ENCODE measurements at places on chromosomes 16 and 17.

GRCh38 chr17:37502009-37502936, 12.6 kb downstream of the DUSP14 start:
- DNase-seq = no peak

DNA sequence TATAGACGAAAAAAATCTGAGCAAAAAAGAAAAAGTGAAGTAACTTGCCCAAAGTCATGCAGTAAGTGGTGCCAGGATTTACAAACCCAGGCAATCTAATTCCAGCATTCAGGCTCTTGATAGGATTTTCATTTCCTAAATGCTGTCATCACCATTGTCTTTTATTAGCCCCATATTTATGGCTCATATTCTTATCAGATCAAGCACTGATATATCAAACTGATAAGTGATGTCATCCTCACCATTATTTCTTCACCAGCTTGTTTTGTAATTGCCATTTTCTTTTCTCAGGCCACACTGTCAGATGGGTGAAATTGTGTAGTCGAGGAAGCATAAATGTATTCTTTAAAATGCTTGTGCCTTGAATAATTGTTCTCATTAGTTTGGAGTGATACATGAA, 1.3 kb downstream of the RAD51C start:
- no peak for DNase-seq

DNA sequence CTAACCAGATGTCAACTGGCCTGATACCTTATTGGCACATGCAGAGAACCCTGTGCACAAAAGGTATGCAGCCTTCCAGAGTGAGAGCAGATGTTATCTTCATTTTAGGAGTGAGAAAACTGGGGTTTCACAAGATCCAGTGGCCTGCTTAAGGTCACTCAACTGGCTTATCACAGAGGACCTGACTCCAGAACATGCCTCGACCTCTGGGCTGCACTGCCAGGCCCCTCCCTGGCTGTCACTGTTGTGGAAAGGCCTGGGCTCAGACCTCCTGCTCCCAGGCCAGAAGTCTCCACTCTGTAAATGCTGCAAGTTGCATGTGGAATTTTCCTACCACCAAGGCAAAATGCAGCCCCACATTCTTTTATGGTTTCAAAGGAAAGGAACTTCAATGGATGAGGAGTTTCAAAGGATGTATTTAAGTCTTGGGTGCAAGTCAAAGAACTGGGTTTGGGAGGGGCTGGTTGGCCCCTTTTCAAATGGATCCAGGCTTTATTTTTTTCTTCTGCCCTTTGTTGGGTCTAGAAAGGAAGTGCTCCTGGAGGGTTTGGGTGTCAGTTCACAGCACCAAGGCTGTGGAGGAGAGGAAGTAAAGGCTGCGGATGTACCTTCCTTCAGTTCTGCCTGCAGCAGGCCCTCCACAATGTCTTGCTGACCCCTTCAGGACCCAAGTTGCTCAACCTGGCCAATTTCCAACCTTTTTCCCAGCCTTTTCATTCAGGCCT, 30.4 kb upstream of the SMPD3 start:
- no peak for DNase-seq

DNA sequence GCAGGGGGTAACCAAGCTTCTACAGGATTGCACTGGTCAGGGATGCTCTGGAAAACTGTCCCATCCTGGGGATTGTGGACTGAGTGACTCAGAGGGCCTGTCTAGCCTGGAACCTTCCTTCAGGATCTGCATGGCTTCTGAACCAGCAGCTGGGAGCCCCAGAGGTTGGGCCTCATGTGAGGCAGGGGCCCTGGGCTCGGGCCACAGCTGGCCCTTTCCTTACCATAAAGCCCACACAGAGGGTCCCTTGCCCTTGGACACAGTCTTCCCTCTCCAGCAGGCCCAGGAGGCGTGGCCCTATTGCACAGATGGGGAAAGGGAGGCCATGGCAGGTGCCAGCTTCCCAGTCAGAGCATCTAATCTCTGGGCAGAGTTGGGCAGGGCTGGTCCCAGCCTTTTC, 30.5 kb downstream of the ADCY7 start:
- no peak for DNase-seq

DNA sequence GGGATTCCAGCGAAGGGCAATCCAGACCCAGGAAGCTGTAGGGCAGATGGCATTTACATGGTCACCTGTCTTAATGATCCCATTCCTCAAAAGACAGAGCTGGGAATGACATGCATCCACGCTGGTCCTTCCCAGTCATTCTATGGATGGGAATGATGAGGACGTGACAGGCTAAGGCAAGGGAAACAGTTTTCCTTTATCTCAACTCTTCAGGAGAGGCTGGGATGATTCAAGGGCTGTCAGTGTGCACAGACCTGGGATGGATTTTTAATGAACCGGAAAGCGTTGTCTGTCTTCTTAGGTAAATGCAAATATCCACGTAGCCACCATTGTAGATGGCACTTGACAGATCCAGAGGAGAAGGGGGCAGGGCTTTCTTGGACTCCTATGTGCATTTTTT, 483.2 kb upstream of the EEF2KMT start:
- DNase-seq = no peak

DNA sequence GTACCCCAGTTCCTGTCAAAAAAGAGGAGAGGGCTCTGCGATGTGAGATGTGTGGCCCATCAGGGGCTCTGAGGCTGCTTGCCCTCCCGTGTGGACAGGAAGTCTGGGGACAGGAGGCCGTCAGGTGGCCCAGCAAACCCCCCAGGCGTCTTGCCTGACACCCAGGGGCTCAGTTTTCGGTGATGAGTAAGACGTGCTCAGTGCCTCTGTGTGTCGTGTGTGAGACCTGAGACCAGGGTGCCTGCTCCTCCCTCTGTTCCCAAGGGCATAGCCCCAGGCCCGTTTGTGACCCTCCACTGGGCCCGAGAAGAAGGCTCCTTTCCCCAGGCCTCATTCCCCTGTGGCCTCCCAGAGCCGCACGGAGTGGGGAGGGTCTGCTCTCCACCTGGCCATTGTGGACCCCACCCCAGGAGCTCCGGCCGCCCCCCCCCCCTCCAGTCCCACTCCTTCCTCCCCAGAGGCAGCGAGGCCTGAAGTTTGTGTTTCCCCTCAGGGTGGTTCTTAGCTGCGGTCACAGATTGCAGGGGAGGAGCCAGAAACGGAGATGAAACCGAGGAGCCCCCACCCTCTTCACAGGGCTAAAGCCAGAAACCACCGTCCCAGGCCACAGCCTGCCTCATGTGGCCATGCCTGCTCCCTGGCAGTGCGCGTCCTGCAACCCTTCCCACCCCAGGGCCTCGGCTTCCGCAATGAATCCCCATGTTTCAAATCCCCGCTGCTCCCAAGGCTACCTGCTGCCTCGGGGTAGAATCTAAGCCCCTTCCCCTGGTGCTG, 4.9 kb upstream of the ACTG1 start:
- DNase-seq = no peak

- peak; percentile 12 for DNase-seq
Observed at GRCh38 chr16:53611179-53611696, 92.4 kb downstream of the RPGRIP1L start.

DNA sequence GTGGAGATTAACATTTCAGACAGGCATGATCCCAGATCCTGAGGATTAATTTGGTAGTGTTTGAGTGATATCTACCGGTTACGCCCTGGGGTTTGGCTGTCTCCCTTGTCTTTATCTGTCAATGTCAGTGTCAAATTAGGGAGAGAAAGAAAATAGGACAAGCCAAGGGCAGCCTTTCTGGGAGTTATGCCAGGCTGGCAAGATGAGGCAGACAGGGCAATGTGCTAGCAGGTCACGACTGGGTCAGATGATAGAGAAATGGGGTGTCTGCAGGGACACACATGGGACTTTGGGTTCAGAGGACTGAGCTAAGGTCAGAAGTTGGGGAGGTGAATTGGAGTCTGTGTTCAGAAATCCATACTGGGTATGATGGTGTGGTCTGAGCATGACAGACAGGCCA, 27.4 kb upstream of the LYRM9 start:
- DNase-seq = no peak

- DNase-seq = peak; percentile 31
Observed at GRCh38 chr16:1781758-1782407, 488 bp downstream of the SPSB3 start.

DNA sequence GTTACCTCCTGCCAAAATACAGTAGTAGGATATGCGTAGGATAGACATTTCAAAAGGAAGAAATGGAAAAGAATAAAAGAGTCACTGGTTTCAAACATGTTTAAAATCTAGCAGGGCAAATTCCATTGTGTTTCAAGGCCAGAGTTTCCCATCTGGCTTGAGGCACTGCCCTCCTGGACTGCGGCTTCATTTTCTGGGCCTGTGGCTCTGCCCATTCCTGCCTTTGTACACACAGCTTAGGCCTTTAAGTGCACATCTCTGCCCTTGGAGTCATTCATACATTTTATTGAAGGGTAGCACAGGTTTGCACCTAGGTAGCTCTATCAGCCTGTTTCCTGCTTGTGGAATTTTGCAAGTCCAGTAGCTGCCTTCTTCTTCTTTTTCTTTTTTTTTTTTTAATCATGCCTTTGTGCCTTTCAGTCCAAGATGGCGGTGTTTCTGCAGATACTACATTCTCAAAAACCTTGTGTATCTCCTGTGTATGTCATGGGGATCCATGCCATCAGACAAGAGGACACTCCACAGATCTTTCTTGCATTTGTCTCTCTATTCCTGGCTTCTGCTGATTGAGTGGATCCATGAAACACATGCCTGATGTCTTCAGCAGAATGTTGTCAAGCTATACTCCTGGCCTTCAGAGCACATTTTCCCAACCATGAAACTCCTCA, 282.9 kb downstream of the BCAS3 start:
- DNase-seq = no peak

DNA sequence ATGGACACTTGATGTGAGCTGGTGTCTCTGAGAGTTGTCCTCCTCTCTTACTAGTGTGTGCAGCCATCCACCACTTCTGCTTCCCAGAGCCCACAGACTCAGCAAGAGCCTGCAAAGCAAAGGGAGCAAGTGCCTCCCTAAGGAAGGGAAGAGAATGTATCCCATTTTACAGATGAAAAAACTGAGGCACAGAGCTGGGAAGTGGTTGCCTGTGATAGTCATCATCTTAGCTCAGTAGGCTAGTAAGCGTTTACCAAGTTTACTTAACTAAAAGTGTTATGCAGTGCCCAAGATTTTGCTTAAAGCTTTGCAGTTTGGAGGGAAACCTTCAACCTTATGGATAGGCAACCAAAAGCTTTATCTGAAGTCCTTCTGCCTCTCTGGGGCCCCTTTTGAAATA, 23.0 kb upstream of the EFCAB13 start:
- DNase-seq = no peak

DNA sequence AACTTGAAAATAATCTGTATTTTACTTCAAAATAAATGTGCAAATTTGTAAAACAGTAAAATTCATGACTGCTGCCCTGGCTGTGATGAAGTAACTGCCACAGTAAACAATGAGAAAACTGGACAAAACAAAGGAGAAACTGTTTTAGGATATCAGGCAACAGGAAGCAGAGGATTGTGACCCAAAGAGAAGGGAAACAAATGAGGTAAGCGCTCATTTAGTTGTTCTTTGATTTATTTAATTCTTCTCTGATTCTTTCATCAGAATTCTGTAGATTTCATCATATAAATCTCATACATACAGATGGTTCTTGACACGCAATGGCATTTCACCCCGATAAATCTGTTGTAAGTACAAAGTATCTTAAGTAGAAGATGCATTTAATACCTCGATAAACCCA, 198.1 kb upstream of the AXIN2 start:
- no peak for DNase-seq

GRCh38 chr17:2943981-2944380, 119.4 kb downstream of the OR1D5 start:
- DNase-seq = no peak

- peak; percentile 84 for DNase-seq
Observed at GRCh38 chr17:43388359-43389045, 10.3 kb upstream of the ARL4D start.

DNA sequence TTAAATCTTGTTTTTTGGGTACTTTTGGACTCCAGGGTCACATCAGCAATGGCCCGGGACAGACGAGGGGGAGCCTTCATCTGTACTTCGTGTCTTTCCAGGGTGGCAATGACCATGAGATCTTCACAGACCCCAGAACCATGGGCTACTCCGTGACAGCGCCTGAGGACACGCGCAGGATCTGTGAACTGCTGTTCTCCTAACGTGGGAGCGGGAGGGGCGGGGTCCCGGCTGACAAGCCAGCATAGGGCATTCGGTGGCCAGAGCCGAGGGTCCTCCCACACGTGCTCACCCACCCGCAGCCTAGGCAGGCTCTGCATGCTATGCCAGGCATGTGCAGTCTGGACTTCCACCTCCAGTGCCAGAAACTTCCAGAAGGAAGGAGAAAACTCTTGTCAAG, 21.2 kb downstream of the CARHSP1 start:
- no peak for DNase-seq

DNA sequence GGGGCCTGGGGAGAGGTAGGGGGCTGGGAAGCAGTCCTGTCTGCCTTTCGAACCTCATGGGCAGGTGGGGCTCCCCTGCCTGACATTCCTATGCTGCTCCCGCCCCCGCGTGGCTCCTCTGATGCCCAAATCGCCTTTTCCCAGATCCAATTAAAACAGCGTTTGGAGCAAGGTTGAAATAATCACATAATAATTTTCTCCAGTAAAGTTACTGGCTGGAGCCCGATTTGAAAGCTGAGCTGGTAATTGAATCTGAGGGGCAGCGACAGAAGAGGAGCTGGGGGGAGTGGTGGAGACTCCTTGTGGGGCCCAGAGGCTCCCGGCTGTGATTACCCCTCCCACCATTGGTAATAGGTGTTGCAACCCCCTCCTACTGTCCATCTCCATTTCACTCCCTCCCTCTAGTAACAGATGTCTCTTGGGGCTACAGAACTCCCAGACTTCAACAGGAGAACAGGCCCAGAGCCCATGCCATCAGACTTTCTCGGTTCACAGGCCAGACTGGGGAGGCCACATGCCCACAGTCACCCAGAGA, 38.9 kb upstream of the C1QL1 start:
- DNase-seq = no peak

GRCh38 chr16:66318505-66318904, 48.0 kb upstream of the CDH5 start:
- peak; percentile 27 for DNase-seq

GRCh38 chr17:45225964-45226530, 4.4 kb downstream of the FMNL1 start:
- DNase-seq = no peak

DNA sequence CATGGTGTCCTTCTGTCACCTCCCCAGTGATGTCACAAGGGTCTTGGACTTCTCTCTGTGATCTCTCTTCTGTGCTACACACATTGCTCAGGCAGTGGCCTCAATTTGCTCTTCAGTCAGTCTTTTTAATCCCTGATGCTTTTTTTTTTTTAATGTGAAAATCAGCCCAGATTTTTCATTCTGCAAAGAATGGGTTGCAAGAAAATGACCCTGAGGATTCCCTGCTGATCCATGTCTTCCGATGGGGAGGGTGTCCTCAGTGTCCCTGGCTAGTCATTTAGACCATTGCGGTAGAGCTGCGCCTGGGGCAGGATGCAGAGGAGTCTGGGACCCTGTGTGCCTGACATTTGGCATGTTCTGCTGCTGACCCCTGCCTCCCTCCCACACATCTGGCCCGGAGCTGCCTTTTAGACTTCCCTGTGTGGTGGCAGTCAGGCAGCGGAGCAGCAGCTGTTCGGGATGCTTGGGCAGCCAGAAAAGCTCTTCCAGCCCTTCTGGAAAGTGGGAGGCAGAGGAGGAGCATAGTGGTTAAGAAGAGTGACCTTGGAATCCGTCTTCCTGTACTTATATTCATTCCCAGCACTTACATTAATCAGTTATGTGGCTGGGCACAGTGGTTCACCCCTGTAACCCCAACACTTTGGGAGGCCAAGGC, 12.3 kb downstream of the GPT2 start:
- no peak for DNase-seq

- DNase-seq = no peak
Observed at GRCh38 chr17:78596871-78597764, 19.9 kb upstream of the DNAH17 start.

- DNase-seq = no peak
Observed at GRCh38 chr17:10907370-10907769, 69.5 kb upstream of the PIRT start.

Measured in NCI-H1092 treated with DMSO at 0.1 percent for 48 hours (cell line).